ENCODE measurements at places on chromosomes 2 and 18. TPM values are rescaled to one million over a fixed set of nuclear protein-coding genes. Genes with fewer than 3 reads are reported as not detected.

PDE11A gene
- not detected for total RNA-seq

LRRTM1 gene
- total RNA-seq = not detected

FBXO48 gene
- total RNA-seq = 0.23 TPM

GPC1 gene
- 40.2 TPM for total RNA-seq

All from smooth muscle cell of the coronary artery (primary cell).